ENCODE measurements at places on chromosomes 7 and 10.
A peak's percentile ranks its signal among the peaks of the same experiment; 100 is the strongest.

GRCh38 chr7:79615466-79615865 lies 162.0 kb upstream of the MAGI2 start:
- no peak for DNase-seq

GRCh38 chr10:88103576-88103975 lies 240.2 kb downstream of the PTEN start:
- no peak for DNase-seq

DNA sequence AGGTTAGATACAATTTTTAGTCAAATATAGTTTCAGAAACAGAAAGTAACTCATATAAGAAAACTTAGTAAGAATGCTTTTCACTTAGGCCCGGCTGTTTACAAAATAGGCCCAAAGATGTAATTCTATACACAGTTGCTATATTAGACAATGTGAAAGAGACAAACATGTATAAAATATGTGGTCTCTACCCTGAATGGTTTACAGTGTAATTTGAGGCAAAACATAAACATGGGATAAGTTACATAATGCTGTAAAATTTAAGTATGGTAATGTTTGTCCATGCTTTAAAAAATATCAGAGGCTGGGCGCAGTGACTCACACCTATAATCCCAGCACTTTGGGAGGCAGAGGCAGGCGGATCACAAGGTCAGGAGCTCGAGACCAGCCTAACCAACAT lies 18.7 kb downstream of the KRIT1 start:
- no peak for DNase-seq

GRCh38 chr7:67619175-67619574 lies 622.5 kb downstream of the TYW1 start:
- DNase-seq: peak; percentile 82

DNA sequence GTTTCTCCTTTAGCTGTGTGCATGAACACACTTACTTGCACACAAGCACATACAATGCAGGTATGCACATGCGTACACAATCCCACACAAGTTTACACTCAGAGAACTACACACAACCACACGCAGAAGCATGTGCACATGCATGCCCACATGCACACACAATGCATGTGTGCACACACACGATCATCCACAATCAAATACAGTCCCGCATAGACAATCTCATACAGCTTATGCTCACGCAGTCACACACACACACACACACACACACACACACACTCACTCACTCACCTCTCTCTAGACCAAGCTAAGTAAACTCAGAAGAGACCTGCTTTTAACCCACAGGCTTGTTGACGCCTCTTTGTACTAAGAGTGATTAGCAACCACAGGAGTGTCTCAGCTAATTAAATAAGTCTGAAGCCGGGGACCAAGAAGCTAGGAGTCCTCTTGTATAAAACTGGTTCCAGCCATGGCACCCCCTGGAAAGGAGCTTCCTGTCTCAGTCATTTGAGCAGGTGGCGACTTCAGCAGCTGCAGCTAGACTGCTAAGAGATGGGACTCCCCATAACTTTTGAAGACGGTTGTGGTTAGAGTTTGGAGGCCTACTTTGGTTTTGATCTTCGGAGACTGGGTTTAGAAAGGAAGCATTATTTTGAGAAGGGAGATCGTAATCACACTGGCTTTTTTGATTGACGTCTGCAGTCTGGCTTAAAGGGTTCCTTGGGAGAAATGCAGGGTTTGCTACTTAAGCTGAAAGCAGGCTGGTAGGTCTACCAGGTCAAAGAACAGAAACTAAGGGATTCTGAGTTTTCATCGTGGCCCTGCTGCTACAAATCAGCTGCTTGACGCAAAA lies 82.3 kb upstream of the ADRB1 start:
- no peak for DNase-seq

DNA sequence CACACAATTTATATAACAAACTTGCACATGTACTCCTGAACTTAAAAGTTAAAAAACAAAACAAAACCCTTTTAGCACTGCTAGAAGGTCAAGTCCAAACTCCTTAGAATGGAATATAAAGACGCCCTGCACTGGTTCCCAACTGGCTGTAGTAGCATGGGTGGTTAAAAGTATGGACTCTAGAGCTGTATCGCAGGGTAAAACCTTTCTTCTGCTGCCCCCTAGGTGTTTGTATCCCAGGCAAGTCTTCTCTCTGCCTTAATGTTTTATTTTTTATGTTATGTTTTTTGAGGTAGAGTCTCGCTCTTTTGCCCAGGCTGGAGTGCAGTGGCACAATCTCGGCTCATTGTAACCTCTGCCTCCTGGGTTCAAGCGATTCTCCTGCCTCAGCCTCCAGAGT lies 35.2 kb downstream of the LSMEM1 start:
- no peak for DNase-seq

GRCh38 chr7:151351967-151352366 lies 10.4 kb downstream of the NUB1 start:
- no peak for DNase-seq

GRCh38 chr10:120436439-120437112 lies 20.5 kb upstream of the PLPP4 start:
- no peak for DNase-seq

DNA sequence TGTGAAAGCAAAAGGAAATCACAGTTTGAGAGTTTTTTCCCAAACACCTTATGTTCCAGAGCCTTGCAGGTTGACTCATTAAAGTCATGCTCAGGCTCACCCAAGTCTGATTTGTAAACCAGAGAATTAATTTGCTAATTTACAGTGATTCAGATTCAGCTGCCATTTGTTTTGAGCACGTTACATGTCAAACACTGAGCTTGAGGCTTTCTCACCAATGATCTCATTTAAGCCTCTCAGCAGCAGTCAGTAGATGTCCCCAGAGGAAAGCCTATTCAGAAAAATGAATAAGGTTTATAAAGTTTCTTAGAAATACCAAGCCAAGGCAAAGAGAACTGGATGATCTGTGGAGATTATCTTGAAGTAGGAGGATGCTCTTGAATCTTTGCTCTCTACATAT lies 420.4 kb downstream of the HTR7 start:
- no peak for DNase-seq

DNA sequence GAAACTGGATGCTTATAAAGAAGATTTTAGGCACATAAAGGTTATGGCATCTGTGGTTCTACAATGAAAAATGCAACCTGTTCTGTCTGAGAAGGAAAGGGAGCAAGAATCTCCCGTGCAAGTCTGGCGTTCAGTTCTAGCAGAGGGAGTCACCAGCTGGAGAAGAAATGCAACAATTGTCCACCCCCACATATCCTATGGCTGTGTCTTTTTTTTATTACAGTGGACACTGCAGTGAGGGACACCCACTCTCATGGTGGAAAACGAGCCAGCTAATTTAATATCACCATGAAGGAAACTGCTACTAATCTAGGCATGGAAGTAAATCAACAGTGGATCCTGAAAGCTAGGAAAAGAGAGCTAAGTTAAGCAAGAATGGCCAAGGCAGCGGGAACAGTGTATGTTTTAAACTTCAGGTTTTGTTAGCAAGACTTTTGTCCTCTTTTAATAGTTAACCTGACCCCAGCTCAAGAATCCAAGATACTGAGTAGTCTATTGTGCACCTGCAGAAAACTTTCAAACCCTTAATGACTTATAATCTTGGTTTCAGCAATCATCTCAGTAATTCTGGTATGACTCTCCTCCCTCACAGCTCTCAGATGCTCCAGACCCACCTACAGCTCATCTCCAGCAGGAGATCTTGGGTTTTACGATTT lies 149.3 kb downstream of the FGFR2 start:
- DNase-seq: no peak

GRCh38 chr10:110916554-110917346 lies 2.2 kb downstream of the BBIP1 start:
- DNase-seq: no peak

- DNase-seq: peak; percentile 55
Observed at GRCh38 chr10:119541459-119542356, 811 bp downstream of the RGS10 start.

- no peak for DNase-seq
Observed at GRCh38 chr10:84427903-84428650, 99.7 kb downstream of the CCSER2 start.

DNA sequence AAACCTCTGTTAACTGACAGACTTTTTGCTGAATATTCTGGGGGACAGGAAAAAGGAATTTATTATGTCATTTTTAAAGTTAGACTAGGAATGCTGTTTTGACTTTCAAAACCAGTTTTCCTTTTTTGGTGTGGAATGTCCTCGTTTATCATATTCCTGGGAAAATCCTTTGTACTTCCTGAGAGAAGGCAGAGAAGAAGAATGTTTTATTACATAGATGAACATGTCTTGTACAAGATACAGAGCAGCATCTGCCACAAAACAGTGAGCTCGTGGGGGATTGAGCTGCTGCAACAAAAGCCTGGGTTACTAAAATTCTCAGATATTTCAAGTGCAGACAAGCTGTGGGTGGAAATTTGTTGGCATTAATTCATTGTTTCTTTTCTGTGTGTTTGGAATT lies 20.2 kb downstream of the MCU start:
- DNase-seq: no peak

DNA sequence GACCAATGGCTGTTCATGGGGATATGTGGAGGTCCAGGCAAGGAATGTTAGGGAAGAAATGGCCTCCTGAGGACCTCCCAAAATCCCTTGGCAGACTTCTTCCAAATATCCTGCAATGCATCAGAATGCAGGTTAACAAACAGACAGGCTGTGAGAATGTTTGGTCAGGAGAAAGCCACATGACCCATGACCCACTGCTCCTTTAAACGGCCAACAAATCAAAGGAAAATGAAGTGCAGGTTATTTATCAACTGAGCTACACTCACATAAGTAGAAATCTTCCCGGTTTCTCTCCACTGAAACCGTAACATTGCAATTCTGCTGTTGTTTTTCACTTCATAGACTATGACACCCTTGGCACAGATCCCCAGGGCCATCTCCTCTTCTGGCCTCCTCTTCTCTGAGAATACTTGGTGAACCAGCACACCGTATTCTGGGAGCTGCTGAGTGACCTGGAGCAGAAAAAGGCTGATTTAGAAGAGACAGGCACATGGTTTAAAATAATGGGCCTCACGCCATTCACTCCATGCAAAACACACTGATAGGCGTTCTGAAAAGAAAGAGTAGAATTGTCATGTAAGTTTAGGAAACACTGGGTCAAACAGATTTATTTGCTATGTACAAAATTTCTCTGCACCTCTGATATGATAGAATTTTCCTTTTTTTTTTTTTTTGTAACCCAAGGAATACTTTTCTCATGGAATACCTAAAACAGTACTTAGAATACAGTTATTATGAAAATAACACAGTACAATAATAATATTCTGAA lies 67.8 kb downstream of the FRMPD2 start:
- DNase-seq: no peak

GRCh38 chr10:131845505-131846239 lies 55.1 kb upstream of the PPP2R2D start:
- DNase-seq: no peak

DNA sequence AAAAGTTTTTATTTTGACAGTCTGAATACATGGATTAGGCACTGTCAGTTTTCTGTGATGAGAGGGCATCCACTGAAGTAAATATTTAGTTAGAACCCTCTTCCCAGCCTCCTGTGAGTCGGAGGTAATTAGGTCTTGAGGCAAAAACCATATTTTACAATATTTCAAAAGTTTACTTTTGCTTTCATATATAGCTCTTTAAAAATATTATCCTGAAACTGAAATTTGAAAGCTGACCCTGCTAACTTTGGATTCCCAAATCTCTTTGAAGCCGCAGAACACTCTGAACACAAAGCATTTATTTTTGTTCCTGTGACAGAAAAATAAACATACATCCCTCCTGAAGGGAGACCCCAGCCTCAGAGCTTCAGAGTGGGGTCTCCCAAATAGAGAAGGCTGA lies 317.4 kb downstream of the KIF20B start:
- DNase-seq: no peak

- DNase-seq: no peak
Observed at GRCh38 chr7:17495655-17496394, 197.4 kb downstream of the AHR start.

- DNase-seq: peak; percentile 42
Observed at GRCh38 chr10:128064108-128064969, 61.9 kb downstream of the MKI67 start.

DNA sequence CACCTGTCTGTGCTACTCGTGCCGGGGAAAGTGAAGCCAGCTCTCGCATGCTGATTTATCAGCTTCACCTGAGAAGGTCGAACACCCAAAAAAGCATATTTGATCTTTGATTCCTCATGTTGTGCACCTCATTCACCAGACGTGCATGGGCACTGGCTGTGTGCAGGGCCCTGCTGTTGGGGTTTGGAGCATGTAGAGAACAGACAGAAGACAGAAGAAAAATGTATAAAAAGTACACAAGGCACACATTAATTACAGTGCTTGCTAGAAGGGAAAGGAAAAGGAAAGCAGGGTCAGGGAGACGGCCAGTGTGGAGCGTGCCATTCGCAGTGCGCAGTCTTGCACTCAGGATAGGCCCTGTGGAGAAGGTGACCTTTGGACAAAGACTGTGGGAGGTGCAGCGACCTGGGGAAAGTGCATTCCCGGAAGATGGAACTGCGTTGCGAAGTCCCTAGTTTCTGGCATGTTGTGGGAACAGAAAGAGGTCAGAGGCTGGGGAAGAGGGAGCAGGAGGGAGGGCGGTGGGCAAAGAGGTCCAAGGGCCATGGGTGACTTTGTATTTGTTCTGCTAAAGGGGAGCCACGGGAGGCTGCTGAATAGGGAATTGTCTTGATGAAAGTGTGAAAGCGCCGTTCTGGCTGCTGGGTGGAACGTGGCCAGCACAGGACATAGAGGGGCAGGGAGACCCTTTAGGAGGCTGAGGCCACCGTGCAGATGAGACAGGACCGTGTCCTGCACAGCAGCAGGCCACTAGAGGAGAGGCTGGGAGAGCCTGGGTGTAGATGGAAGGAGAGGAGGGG lies 232.8 kb downstream of the GLRX3 start:
- no peak for DNase-seq

DNA sequence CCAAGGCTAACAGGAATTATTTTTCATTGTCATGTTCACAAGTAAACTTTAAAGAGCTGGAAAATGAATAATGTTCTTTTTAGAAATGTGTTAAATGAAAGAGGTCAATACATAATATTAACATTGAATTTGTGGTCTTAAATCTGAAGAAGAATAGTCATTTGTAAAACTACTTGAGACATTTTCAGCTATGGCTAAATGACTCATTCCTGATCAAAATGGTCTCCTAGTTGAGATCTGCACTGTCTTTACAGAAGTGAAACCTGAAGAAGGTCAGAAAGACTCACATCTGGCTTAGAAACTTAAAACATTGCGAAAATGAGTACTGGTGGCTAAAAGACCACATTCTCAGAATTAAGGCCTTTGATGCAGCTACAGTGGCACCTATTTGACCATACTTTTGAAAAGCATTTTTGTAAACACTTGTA lies 5.9 kb downstream of the PIK3CG start:
- no peak for DNase-seq

DNA sequence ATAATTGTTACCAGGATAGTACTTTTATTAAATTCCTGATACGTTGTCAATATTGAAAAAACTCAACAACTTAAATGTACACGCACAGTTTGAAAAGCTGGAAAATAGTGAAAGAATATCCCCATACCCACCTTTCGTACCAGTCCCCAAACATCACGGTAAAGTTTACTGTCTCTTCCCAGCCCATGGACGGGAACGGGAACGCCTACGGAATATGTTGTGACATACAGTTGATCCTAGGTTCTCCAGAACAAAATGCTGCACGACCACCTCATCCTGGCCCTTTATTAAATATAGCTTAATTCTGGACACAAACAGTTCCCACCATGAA lies 527 bp upstream of the BCAP29 start:
- no peak for DNase-seq

GRCh38 chr7:48004032-48004431 lies 24.6 kb upstream of the HUS1 start:
- DNase-seq: no peak

GRCh38 chr7:35253460-35253709 lies 515 bp downstream of the TBX20 start:
- DNase-seq: peak; percentile 44

- no peak for DNase-seq
Observed at GRCh38 chr7:45882465-45882810, 5.8 kb upstream of the IGFBP1 start.

- DNase-seq: peak; percentile 69
Observed at GRCh38 chr10:12907656-12908055, 93.9 kb downstream of the CCDC3 start.

Data from right forelimb (tissue), 1 donor.